ENCODE measurements at places on chromosomes 4 and X.

DNA sequence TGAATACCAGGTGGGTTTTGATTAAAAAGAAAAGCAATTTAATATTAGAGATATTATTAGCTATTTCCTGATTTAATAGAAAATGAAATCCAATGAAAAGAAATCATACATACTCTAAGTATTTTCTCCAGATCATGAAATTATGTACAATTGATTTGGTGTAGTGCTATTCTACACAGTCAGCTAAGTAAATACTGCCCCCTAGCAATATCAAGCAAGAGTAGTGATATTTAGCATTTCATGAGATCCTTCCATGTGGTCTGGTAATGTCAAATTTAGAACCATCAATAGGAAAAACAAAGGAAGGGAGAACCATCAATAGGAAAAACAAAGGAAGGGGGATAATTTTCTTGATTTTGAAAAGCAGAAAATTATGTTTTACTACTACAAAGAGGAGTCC is 114.6 kb downstream of the TBCK start:
- DNase-seq = peak; percentile 23

DNA sequence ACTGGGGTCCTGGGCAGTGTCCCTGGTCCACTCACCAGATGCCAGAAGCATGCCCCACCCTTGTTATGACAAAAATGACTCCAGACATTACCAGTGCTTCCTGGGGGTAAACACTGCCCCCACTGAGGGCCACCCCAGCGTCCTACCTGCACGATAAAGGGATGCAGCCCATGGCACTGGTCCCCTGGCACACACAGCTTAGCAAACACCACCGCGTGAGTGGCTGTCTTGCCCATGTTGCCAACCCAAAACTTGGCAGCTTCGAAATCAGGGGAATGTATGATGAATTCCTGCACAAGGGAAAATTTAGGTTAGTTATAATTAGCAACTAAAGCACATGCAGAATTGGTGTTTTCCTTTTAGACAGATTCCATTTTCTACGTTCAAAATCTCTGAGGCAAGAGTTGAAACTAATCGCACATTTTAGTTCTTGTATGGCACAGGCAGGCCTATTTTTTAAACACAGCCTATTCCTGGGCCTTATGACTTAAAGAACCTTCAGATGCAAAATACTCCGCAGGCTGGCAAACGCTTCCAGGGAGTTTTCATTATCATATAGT is 30.4 kb downstream of the ACOX3 start:
- no peak for DNase-seq

- peak; percentile 92 for DNase-seq
Measured at GRCh38 chrX:11423362-11423818, 130.2 kb downstream of the AMELX start.

GRCh38 chrX:33204889-33205288 is 6.5 kb downstream of the DMD start:
- DNase-seq = peak; percentile 48

- peak; percentile 91 for DNase-seq
Measured at GRCh38 chr4:73679836-73680235, 59.6 kb upstream of the RASSF6 start.

- DNase-seq = no peak
Measured at GRCh38 chr4:144705601-144706590, 59.9 kb downstream of the HHIP start.

DNA sequence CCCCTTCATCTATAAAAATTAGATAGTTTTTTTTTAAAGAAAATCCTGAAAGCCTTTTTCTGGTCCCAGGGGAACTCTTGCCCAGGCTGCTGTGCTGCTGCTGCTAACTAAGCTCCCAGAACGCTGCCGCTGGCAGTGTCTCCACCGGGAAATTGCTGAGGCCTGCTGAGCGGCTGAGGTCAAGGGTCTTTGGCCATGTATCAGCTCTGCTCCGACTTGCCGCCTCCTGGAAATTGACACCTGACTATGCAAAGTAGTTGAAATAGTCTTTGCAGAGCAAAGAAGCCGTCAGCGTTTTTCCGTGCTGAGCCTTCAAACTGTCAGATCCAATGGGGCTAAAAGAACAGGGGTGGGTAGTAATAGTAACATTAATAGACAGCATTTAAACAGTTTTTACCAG is 839 bp downstream of the QDPR start:
- peak; percentile 37 for DNase-seq

DNA sequence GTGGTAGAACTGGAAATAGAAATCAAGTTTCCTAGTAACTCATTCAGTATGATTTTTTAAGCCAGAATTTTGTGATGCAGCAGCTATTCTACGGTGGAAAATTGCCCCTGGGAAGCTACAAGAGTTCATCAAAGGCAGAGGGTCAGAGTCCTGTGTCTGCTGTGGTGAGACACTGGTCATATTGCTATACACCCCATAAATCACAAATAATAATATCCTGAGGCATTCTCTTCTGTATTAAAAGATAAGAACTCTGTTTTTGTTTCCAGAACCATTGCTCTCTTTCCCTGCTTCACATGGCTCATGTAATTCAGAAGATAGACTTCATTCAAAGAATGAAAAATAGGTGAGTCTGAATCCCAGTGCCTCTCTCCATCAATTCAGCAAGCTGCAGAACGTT is 188.8 kb upstream of the NOCT start:
- DNase-seq = no peak

- no peak for DNase-seq
Measured at GRCh38 chr4:147491086-147491485, 10.2 kb downstream of the EDNRA start.

GRCh38 chrX:9442056-9442455 is 22.8 kb upstream of the TBL1X start:
- no peak for DNase-seq

DNA sequence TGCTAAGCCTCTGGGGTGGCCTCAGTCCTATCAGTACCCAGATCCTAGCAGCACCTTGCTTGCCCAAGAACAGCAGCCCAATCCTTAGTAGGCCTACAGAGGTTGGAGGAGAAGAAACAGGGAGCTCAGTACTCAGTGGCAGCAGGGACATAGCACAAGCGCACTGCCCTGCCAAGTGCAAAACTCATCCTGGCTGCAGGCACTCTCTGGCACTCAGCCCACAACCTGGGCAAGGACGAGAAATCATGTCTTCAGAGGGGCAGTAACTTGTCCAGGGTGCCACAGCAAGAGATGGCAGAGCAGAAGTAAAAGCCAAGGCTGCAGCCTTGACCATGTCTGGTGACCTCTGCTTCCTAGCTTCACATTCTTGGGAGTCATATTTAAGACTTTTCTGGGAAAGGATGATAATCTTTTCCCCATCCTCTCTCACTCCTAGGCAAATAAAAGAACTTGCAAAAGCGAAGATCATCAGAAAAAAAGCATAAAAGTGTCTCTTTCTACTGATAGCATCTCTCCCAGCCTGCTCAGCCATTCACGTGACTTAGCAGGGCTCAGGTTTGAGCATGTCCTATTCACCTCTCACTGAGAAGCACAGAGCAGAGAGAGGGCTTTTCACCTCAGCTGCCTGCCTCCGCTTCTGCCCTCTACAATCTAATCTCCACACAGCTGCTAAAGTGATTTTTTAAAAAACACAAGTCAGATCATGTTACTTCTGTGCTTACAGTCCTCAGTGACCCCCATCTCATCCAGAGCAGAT is 37.2 kb upstream of the MAGEA4 start:
- no peak for DNase-seq

DNA sequence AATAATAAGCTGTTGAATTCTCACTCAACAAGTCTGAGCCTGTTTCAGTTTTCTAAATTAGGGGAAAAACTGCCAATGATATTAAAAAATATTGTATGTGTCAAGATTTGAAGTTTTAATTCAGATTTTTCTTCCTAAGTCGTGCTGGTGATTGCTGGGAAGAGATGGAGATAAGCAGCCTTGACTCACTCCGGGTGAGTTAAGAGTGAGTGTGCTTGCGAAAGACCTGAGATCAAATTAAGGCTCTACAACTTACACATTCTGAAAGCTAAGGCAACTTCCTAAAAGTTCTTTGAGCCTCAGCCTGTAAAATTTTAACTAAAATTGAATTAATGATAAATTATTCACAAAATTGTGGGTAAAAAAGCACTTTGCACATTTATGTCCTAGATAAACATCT is 1441.2 kb downstream of the PCDH7 start:
- peak; percentile 26 for DNase-seq

- DNase-seq = peak; percentile 71
Measured at GRCh38 chrX:53435997-53436396, 1.8 kb upstream of the HSD17B10 start.

GRCh38 chr4:151676301-151676700 is 84.5 kb downstream of the GATB start:
- peak; percentile 95 for DNase-seq

- DNase-seq = no peak
Measured at GRCh38 chr4:135510582-135510981, 1309.0 kb upstream of the PABPC4L start.

DNA sequence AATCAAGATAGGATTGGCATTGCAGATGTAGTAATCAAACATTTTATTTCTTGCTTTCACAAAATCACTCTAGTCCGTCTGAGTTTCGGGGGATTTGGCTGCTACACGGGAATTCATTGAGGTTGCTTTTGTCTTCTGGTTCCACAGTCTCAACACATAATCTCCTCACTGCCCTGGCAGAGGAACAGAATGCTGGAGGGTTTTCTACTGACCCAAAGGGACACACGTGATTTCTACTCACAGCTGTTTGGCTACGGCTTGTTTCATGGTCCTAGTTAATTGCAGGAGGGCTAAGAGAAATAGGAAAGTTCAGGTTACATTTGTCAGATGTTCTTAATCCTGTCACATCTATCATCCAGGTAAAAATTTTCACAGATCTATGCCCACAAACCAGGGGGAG is 1811.6 kb downstream of the ARAP2 start:
- no peak for DNase-seq

DNA sequence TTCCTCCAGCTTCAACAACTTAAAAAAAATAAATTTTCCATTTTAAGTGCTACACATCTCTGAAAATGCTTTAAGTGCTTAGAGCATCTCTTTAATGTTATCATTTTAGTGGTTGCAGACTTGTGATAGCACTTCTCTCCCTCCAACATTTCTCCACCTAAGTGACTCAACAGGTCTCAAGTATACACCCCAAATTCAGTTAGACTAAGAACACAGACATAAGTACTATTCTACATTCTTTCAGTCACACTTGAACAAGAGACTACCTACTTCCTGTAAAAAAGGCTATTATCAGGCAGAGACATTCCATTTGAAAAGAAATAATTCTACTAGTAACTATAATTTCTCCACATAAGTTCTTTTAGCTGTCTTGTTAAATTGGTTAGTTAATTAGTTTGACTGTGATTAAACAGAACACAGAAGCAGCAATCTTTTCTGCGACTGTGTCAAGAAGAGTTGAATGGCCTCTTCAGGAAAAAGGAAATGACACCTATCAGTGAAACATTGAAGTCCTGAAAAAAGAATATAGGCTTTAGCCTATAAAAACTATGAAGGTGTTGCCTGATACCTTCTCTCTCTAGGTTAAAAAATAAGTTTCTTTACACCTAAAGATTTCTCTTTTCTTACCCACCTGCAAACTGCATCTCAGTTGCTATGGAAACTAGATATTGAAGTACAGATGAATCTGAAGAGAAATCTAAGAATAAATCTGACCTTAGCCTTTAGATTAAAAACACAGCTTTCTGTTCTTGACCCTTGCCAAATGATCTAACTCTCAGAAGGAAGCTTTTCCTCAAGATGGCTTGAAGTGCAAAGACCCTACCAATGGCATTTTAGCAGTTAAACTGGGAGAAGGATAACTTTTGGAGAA is 18.0 kb downstream of the NAF1 start:
- no peak for DNase-seq
